Upper lobe of right lung (tissue), 1 donor: ENCODE measurements at places on chromosomes 5 and 9. TPM values are rescaled to one million over a fixed set of nuclear protein-coding genes. Genes with fewer than 3 reads are reported as not detected.
A peak's percentile ranks its signal among the peaks of the same experiment; 100 is the strongest.

IFNB1 gene
- total RNA-seq: not detected

DNA sequence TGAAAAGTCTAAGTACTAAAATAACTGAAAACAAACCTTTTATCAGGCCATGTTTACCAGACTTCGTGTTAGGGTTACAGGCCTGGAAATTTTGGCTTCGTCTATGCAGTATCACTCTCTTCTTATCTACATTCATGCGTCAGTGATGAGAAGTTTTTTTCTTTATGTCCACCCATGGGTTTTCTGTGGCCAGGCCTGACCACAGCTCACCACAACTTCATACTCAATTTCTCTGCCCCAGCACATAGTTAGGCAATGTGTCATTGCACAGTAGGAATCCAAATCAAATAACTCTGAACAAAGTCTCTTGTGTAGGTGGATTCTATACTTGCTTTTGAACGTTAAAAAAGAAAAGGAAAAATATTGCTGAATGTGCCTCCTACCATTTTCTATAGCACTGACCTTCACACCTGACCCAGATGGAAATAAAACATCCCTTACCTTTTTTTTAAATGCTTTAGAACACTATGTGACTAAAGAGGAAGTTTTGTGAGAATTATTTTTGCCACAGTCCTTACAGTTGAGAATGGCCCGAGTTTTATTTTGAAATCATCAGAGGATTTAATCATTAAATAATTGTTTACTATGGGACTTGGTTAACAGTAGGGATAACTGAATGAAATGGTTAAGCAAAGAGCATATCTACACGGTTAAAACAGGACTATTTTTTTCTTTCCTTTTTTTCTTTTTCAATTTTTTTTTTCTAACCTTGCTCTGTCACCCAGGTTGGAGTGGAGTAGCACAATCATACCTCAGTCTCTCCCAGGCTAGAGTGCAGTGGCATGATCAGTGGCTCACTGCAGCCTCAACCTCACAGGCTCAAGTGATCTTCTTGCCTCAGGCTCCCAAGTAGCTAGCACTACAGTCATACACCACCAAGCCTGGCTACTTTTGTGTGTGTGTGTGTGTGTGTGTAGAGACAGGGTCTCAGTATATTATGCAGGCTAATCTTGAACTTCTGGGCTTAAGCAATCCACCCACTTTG lies 1247.0 kb upstream of the ACO1 start:
- DNase-seq: no peak

GRCh38 chr9:125889476-125890419 lies 142.6 kb downstream of the PBX3 start:
- peak; percentile 69 for DNase-seq

DNA sequence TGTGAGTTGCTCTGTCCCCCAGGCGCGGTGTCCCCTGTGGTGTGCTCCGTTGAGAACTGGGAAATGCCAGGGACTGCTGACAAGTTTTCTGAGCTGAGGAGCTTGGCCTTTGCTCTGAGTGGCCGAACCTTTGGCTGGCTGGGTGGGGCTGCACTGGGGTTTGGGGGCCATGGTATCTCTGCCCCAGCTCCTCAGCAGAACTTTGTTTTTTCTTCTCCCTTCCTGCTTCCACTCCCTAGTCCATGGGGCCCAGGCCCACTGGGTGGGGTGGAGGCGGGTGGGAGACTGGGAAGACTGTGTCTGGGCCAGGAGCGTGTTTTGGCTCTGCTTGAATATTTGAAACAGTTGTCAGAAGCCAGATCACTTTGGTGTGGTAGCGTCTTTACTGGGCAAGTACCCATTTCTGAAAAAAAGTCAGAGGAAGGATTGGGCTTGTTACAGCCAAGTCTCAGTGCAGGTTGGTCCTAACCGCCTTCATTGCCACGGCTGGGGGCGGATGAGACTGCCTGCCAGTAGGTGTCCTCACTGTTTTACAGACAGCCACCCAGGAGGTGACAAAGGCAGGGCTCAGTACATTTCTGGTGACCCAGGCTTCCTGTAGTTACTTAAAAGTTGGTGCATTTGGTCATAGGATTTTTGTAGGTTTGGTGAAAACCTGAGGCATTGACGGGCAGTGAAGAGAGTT lies 92.7 kb downstream of the DAB2IP start:
- peak; percentile 77 for DNase-seq

NTNG2 gene
- total RNA-seq: 7.6 TPM

DNA sequence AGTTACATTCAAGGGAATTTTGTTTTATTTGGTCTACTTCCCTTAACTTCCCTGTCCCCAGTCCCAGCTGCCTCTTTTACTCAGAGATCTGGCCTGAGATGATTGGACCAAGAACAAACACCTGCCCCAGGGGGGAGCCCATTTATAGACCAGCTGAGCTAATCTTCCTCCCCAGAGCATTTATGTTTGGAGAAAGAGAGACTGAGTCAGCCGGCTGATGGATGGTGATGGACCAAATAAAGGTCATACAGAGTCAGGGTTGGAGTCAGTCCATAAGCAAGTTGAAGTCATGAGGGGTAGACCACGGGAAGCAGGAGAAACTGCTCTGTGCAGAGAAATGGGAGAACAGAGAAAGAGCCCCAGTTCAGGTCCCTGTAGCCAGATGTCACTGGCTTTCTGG lies 77.7 kb downstream of the TMEM174 start:
- DNase-seq: no peak

DNA sequence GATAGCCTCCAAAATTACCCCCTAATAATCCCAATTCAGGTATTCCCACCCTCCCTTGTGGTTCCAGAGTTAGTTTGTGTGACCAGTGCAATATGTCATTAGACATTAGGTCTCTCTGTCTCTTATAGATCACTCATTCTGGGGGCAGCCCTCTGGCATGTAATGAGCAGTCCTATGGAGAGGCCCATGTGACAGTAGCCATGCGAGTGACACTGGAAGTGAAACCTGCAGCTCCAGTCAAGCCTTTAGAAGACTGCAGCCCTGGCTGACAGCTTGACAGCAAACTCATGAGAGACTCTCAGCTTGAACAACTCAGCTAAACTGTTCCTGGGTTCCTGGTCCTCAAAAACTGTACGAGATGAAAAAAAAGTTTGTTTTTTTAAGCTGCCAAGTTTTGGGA lies 54.0 kb upstream of the HSPB3 start:
- DNase-seq: no peak

- peak; percentile 71 for DNase-seq
These were observed 9.9 kb downstream of the FSD1L start for GRCh38 chr9:105457560-105458294.

CARD9 gene
- total RNA-seq: 10.0 TPM

GRCh38 chr5:157713830-157714595 lies 17.2 kb upstream of the THG1L start:
- no peak for DNase-seq

PCDHB10 gene
- 2.1 TPM for total RNA-seq

DNA sequence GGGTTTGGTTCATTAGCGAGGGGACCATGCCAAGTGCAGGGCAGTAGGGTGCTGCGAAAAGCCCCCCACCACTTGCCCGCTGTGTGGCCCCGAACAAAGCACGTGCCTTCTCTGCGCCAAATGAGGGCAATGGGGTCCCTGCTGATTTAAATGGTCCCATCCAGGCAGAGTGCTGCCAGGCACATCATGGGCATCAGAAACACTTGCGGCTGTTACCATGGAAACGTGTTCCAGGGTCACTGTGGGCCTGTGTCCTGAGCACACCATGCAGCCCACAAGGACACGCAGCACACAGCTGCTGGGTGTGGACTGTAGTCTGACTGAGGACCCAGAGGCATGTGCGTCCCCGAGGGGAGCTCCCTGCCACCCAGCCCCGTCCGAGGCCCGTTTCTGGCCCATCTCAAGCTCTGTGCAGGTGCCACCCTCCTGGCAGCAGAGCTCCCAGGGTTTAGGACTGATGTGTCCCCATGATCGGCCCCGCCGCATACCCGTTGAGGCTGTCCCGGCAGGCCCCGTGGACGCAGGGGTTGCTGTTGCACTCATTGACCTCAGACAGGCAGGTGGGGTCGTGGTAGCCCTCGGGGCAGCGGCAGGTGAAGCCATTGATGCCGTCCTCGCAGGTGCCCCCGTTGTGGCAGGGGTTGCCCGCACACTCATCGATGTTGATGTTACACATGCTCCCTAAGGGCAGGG lies 31.3 kb upstream of the SEC16A start:
- no peak for DNase-seq

GRCh38 chr5:2917093-2917492 lies 165.6 kb upstream of the IRX2 start:
- no peak for DNase-seq

SPATA31C1 gene
- total RNA-seq: not detected

GPX8 gene
- total RNA-seq: 9.5 TPM

DNA sequence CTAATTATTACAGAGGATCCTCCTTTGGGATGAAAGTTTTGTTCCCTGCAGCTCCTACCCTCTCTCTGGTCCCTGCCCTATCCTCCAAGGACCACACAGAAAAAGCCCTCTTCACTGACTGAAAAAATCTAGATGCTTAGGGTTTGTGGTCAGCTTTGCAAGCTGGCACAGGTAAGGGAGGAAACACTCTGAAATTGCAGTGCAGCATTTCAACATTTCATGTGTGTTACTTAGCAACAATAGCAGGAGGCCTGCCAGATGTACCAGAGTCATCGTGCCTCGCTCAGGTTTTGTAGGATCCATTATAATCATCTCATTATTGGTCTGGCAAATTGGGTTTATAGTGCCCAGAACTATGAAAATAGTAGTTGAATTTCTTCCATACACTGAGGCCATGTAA lies 109.5 kb downstream of the PALM2AKAP2 start:
- no peak for DNase-seq

- DNase-seq: no peak
These were observed 2.8 kb downstream of the GM2A start for GRCh38 chr5:151255621-151256286.

GRCh38 chr5:53490747-53491146 lies 10.3 kb downstream of the FST start:
- no peak for DNase-seq

- DNase-seq: no peak
These were observed 51.7 kb downstream of the IRF1 start for GRCh38 chr5:132438917-132439316.

DNA sequence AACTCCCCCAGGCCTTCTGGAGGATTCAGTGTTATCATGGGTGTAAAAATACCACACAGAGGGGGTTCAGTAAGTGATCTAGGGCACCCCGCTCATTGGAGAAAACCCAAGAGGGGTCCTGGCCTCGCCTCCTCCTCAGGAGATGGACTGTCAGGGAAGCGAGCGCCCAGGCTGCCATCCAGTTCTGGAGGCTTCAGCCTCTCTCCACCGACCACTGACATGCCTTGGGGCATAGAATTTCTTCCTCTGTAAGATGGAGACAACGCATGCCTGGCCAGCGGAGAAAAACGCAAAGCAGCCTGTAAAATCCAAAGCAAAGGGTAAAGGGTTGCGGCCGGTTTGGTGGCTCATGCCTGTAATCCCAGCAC lies 165.4 kb downstream of the COL23A1 start:
- no peak for DNase-seq

SPATA31D4 gene
- total RNA-seq: not detected

DNA sequence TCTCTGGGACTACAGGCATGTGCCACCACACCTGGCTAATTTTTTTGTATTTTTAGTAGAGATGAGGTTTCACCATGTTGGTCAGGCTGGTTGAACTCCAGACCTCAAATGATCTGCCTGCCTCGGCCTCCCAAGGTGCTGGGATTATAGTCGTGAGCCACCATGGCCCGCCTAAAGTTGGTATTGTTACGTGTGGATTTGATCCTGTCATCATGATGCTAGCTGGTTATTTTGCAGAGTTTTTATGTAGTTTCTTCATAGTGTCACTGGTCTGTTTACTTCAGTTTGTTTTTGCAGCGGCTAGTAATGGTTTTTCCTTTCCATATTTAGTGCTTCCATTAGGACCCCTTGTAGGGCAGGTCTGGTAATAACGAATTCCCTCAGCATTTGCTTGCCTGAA lies 85.9 kb downstream of the CACNA1B start:
- DNase-seq: no peak

LSM11 gene
- total RNA-seq: 3.0 TPM

- DNase-seq: no peak
These were observed 269.6 kb upstream of the KLF4 start for GRCh38 chr9:107759009-107759822.

RNF224 gene
- total RNA-seq: 0.35 TPM

WASHC1 gene
- total RNA-seq: 21.7 TPM

- peak; percentile 66 for DNase-seq
These were observed 9.3 kb downstream of the ZNF622 start for GRCh38 chr5:16456103-16456832.

GRCh38 chr9:38382141-38382540 lies 10.4 kb upstream of the ALDH1B1 start:
- DNase-seq: no peak

GRCh38 chr9:132970324-132971062 lies 8.0 kb upstream of the GFI1B start:
- no peak for DNase-seq

GRCh38 chr9:76690973-76691370 lies 73.3 kb upstream of the PCA3 start:
- DNase-seq: no peak

GRCh38 chr5:103919506-103919905 lies 356.9 kb upstream of the NUDT12 start:
- no peak for DNase-seq

PGM5 gene
- 25.0 TPM for total RNA-seq

GRCh38 chr5:40578501-40579451 lies 100.9 kb upstream of the PTGER4 start:
- no peak for DNase-seq

- DNase-seq: no peak
These were observed 2.5 kb downstream of the APBB3 start for GRCh38 chr5:140561753-140562523.
